ENCODE measurements at places on chromosomes 16 and 17.

DNA sequence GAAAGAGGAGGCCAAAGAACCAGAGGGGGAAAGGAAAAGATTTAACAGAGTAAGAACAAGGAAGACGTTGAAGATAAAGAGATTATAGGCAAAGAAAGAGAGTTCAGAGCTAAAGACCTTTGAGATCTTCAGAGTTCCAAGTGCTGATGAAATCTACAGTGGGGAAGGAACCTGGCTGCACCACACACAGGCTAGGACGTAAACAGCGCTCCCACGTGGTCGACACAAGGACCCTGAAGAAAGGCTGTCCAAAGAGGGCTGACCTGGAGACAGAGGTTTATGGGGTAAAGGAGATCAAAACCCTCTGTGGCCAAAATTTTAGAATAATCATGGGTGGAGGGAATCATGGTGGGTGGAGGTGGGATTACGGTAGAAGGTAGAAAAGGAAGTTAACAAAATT, 121.6 kb downstream of the PMP22 start:
- no peak for DNase-seq

DNA sequence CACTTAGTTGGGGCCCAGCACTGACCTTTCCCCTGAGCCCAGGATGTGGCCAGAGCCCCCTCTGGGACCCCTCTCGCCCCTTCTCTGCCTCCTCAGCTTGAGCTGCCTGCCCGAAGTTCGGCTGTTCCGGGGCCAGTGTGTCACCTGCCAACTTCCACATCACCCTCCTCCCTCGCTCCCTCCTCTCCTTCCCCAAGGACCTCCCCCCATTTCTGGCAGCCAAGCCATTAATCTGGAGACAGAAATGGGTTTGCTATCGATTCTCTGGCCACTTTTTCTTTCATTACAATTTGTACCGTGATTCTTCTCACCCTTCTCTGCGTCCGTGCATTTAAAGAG, 8.8 kb upstream of the ADAM11 start:
- DNase-seq = peak; percentile 36

DNA sequence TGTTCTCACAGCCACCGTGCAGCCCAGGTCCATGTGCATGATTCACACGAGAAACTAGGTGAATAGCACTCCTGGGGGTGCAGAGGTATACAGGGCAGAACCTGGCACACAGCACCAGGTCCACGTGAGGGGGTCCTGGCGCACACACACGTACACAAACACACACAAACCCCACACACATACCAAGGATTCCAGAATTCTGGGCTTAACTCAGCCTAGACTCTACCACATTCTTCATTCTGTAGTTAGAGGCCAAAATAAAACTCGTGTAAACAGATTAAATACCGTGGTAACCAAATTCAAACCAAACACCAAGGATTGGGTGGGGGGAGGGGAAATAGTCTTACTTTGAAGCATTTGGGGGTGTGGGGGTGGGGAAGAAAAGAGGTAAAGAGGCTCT, 58.5 kb downstream of the XYLT1 start:
- no peak for DNase-seq

GRCh38 chr16:3157229-3158025, 22.6 kb downstream of the ZNF213 start:
- DNase-seq = peak; percentile 81

GRCh38 chr17:74972973-74973328, 392 bp upstream of the HID1 start:
- DNase-seq = no peak

DNA sequence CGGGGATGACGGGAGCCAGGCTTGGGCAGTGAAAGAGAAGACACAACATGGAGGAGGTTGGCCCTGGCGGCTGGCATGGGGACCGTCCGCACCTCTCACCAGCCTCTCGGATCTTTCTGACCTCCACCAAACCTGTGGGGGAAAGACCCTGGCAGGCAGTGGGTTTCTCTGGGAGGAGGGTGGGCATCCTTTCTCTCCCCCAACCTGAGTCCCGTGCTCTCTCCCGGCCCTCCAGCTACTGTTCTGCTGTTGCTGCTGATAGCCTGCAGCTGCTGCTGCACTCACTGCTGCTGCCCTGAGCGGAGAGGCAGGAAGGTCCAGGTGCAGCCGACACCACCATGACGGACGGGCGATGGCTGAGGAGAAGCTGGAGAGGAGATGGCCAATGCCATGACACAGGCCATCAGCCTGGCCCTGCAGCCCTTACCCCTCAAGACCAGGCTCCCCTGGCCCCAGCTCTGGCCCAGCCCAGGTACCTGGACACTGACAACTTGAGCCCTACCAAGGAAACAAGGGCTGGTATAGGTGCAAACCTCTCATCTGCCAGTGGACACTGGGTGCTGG, 7.4 kb downstream of the SMIM5 start:
- no peak for DNase-seq

DNA sequence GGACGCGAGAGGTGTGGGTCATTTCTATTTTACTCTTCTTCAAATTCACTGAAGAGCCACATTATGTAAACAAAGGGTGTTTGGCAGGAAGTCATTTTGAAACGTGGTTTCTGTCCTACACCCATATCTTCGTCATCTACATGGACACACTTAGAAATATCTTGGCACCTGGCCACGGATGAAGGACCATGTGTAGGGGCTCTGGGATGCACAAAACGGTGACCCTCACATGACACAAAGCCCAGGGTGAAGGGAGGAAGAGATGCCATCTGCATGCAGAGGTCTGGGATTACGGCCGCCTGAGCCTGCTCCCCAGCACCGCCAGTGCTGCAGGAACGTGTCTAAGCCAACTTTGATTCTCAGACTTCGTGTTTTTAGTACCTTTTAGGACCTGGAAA, 130.2 kb upstream of the CHMP6 start:
- no peak for DNase-seq

- DNase-seq = no peak
Measured at GRCh38 chr17:75894049-75894733, 2.6 kb downstream of the TRIM65 start.

- no peak for DNase-seq
Measured at GRCh38 chr16:9042533-9042932, 48.9 kb upstream of the HAPSTR1 start.

- no peak for DNase-seq
Measured at GRCh38 chr16:24349320-24349719, 93.2 kb downstream of the CACNG3 start.

DNA sequence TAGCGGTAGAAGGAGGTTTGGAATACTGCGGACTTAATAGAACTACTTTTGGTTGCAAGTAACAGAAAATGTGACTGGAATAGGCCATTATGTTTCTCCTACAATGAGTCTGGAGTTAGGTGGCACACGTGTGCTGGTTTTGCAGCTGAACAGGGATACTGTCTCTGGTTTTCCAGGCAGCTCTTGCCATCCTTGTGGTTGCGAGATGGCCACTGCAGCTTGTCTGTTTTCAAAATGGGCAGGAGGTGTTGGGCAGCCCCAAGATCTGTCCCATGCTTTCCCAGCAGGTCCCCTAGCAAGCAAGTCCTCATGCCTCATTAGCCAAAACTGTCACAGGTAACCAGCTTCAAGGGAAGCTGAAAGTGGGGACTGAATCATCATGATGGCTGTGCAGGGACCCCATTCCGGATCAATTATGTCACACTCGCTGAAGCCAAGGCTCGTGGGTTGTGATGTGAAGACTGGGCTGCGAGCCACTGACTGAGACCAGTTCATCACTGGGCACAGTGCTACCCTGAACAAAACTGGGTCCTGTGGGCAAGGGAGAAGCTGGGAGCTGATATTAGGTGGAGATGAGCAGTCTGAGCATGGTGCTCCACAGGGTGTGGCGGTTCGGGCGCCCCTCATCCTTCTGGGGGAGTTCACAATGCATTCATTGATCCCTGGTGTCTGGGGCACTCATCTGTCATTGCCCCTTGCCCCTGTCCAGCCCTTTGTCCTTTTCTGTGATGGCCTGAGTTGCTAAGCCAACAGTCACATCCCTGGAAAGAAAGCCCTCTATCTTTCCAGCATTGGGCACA, 82.1 kb downstream of the KSR1 start:
- DNase-seq = no peak

GRCh38 chr17:37317867-37318266, 57.9 kb upstream of the C17orf78 start:
- no peak for DNase-seq

DNA sequence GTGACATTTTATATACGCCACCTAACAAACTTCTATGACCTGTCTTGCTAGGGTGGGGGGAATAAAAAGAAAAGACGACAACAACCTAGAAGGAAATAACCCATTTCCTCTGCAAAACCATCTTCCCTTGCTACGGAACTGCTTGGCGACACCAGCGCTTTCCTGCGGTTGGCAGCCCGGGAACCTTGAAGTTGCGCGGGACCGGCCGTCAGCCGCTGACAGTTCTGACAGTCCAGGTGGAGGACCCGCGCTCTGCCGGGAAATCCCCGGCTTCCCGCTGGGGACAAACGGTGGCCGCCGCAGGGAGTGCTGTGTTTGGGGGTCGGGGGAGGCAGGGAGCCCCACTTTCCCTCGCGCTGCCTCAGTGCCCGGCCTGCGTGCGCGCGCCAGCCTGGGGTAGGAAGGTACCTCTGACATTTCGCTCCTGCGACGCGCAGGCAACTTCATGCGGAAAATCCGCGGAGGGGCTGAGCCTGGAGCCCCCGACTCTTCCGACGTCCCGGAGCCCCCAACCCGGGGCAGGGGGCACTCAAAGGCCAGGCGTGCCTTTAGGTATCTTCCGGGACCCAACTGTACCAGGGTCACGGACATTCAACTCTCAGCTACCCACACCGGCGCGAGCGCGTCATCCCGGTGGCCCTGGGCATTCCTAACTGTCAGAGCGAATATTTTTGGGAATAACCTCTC, 516 bp downstream of the SLC16A6 start:
- no peak for DNase-seq

- no peak for DNase-seq
Measured at GRCh38 chr16:26701243-26701886, 365.4 kb upstream of the C16orf82 start.

DNA sequence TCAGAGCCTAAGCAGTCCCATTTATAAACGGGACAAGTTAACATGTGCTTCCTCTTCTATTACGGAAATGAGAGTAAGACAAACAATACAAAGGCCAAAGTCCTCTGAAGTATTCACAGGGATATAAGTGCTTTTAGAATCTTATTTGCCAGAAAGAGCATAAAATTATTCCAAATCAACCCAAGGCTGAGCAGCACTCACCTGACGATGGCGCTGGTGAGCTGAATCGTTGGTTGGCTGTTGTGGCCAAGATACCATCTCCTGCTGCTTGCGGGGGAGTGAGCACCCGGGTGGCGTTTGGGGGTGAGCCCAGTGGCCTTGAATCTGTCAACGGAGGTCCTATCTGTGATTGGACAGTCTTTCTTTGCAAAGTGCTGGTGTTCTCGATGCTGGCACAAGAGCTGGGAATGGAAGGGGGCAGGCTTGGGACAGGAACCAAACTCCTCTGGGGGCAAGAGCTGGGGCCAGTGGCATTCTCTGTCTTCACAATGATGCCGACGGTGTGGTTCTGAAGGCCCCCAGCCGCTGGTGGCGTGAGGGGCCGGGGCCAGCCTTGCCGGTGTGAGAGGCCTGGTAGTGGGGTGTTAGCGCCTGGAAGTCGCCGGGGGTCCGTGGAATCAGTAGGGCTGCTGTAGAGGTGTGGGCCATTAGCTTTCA, 9.5 kb upstream of the DHRS13 start:
- no peak for DNase-seq

DNA sequence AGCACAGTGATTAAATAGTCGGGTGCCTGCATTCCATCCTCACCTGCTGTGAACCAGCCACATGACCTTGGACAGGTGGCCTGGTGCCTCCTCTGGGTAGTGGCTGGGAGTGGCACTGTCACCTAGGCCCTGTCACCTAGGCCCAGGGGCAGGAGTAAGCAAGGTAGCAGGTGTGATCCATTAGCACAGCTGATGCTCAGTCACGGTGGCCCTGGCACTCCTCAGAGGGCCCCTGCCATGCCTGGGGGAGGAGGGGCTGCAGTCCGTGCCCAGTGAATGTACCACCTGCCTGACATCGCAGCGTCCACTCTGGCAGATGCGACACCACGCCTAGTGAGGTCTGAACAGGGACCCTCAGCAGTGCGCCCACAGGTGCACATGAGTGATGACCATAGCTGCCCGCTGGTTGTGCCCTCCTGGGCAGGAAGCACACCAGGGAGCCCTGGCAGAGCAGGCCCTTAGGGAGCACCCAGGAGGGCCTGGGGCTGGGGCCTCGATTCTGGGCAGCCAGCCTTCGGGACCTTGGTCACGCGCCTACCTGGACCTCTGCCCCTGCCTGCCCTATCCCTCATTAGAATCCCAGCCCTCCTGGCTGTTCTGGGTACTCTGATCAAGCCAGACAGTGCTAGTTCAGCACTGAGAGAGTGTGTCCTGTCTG, 33.1 kb upstream of the CRISPLD2 start:
- DNase-seq = no peak

GRCh38 chr16:3554351-3554928, 22.8 kb downstream of the NLRC3 start:
- DNase-seq = no peak

GRCh38 chr17:2081564-2081963, 26.7 kb downstream of the HIC1 start:
- no peak for DNase-seq

DNA sequence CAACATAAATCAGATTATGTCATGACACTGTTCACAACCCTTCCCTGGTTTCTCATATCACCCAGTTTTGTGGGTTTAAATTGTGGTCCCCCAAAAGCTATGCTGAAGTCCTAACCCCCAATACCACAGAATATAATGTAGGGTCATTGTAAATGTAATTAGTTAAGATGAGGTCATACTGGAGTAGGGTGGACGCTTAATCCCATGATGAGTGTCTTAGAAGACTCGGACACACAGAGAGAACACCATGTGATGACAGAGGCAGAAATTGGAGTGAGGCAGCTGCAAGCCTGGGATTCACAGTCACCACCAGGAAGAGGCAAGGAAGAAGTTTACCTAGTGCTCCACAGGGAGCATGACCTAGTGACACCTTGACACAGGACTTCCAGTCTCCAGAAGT, 197.8 kb downstream of the SALL1 start:
- no peak for DNase-seq

DNA sequence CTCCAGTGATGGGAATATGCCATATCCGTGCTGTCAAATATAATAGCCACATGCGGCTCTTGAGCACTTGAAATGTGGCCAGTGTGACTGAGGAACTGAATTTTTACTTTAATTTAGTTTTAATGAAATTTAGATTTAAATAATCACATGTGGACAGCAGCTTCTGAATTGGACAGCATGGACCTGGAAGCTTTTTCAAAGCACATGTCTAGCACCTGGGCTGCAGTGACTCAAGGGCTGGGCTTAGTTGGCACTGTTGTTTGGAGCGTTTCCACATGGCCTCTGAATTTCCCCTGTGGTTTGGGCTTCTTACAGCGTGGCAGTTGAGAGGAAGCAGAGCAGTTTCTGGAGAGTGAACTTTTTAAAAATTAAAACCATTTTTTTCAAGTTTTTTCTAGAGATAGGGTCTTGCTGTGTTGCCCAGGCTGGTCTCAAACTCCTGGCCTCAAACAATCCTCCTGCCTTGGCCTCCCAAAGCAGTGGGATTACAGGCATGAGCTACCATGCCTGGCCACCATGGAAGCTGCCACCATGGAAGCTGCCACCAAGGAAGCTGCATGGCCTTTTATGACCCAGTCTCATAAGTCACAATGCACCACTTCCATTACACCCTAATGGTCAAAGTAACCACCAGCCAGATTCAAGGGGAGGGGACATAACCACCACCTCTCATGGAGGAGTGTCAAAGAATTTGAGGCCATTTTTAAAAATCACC, 6.7 kb upstream of the TOB1 start:
- DNase-seq = no peak

All from hindlimb muscle (tissue), 1 donor.